ENCODE measurements at places on chromosomes 5 and 9.

DNA sequence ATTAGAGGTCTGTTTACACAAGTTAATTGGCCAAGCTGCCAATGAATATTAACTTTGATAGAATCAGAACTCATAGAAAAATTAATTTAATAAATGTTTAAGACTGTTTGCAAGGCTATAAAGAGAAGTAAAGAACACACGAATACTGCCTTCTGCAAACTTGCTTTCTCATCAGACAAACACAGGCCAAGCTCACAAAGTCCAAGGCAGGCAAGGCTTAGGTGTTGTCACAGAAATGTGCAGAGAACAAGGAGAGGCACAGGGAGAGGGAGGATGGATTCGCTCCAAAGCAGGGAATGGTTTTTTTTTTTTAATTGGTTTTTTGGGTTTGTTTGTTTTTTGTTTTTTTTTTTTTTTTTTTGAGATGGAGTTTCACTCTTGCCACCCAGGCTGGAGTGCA is 43.4 kb downstream of the RETREG1 start:
- no peak for DNase-seq

- DNase-seq, result peak; percentile 62
Observed at GRCh38 chr9:38022995-38023394, 46.0 kb downstream of the SHB start.

DNA sequence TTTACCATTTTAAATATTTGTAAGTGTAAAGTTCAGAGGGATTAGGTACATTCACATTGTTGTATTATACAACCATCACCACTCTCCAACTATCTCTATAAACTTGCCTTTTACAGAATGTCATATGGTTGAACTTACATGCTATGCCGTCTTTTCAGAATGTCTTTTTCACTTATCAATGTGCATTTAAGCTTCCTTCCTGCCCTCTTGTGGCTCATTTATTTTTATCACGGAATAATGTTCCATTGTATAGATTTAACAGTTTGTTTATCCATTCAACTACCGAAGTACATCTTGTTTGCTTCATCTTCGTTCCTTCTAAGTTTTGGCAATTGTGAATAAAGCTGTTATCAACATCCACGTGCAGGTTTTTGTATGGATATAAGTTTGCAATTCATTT is 133.3 kb upstream of the C6 start:
- DNase-seq, result peak; percentile 9

DNA sequence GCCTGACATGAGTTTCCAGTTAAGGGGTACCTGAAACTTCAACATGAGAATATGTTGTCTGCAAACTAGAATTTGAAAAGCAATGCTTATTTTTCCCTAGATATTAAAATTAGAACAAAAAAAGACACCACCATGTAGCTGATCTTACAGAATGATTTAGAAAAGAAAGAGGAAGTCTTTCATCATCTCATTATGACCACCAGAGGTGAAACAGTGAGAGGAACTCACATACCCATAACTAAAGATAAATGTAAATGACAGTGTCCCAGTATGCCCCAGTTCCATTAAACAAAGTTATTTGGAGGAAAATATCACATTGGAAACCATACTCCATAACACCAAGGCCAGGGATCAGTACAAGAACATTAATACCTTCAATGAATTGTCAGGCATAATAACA is 6.9 kb downstream of the TAF7 start:
- no peak for DNase-seq

GRCh38 chr5:161022151-161022550 is 170.1 kb upstream of the ATP10B start:
- no peak for DNase-seq

DNA sequence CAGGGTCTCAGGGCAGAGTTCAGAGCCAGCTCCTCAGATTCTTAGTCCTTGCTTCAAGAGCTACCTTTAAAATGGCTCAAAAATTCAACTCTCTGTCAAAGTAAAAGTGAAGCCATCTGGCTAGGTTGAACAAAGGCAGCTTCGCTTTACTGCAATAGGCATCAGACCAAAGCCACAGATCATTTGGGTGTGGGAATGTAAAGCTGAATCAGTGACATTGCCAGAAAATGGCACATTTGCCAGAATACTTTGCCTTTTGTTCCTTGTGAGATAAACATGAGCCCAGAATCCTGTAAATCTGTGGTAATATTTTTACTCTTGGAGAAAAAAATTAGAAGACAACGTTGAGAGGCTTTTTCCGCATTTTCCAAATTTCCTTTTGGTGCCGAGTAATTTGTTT is 210.5 kb downstream of the PALM2AKAP2 start:
- DNase-seq, result no peak

GRCh38 chr5:172443441-172444109 is 10.8 kb downstream of the SH3PXD2B start:
- DNase-seq, result no peak

- DNase-seq, result no peak
Observed at GRCh38 chr5:98454407-98454806, 319.1 kb upstream of the RGMB start.

DNA sequence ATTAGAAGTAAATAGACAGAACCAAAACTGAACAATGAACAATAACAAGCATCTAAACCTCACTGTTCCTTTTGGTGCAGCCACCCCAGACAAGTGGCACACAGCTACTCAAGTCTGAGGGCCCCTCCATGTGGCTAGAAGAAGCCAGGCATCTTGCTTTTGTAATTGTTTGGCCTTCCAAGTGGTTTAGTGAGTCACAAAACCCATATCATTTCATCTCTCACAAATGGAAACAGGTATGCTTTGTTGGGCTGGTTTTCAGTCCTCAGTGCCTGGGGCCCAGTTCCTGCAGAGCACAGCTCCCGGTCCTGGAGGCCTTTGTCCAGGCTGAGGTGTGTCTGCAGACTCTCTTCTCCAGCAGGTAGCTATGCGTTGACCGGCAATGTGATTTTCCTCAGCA is 16.7 kb downstream of the PRLR start:
- DNase-seq, result no peak
